Effector CD8-positive, alpha-beta T cell (primary cell): ENCODE measurements at places on chromosomes 5 and 9.

DNA sequence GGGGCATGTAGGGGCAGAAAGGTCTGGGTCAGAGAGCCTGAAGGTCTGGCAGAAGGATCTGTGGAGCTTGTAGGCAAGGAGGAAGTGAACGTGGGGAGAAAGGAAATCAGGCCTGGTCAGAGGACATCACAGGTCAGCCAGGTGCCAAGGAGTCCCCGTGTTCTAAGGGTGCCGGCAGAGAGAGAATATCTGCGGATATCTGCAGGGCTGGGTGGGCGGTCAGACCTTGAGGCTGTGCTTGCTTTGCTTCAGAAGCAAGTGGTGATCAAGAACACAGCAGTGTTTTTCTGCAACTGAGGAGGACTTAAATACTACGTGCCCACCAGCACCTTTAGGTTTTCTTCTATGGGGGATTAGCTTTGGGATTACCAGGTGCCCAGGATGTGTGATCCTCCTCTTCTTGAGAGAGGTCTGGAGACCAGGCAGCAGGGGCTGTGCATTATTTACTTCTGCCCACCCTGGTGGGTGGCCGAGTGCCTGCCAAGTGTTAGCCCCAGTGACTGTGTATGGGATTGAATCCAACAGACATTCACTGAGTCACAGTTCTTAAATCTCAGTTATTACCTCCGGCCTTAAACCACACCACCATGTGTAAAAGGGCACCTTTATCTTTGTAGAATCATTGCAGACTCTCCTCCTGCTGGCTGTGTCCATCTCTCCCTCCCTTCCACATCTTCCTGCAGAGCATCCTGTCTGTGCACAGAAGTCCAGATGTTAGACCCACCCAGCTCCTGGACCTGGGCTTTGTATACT is 12.5 kb upstream of the SHB start:
- no peak for DNase-seq

DNA sequence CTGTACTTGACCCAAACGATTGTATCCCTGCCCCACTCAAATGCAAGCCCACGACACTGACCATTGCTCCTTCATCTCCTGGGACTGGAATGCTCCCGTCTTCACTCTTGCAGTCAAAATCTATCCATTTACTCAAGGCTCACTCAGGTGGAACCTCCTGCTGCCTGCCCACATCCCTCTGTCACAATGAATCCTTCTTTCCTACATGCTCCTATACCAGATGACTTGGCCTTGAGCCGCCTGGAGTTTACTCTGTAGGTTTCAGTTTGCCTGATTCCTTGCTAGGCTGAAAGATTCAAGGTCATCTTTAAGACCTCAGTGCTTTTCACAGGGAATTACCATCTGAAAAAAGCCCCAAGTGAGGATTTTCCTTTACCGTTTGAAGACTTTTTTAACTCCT is 264.1 kb downstream of the GLIS3 start:
- DNase-seq, result no peak

DNA sequence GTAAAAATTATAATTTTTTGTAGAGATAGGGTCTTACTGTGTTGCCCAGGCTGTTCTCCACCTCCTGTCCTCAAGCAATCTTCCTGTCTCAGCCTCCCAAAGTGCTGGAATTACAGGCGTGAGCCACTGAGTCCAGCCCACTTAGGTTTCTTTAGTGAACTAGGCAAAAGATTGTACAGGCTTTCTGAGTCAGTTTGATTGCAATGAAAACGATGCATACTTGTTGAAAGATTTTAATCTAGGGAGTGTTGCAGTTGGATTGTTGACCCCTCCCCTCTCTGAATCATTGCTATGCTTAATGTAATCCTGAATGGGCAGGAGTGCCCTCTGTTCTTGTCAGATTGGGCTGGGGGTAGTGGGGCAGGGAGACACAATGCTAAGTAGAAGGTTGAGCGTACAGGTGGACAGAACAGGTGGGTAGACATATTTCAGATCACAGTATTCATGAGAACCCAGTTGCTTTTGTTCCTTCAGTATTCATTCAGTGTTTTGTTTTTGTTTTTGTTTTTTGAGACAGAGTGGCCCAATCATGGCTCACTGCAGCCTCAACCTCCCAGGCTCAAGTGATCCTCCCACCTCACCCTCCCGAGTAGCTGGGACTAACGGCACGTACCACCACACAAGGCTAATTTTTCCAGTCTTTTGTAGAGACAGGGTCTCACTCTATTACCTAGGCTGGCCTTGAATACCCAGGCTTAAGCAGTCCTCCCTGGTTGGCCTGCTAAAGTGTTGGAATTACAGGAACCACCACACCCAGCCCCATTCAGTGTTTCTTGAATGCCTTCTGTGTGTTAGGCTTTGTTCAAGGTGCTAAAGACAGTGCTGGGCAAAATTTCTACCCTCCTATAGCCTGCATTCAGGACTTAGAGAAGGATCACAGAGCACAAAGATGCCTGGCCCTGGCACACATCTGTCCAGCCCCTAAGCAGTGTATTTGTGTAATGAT is 70.1 kb downstream of the KIAA1958 start:
- no peak for DNase-seq

DNA sequence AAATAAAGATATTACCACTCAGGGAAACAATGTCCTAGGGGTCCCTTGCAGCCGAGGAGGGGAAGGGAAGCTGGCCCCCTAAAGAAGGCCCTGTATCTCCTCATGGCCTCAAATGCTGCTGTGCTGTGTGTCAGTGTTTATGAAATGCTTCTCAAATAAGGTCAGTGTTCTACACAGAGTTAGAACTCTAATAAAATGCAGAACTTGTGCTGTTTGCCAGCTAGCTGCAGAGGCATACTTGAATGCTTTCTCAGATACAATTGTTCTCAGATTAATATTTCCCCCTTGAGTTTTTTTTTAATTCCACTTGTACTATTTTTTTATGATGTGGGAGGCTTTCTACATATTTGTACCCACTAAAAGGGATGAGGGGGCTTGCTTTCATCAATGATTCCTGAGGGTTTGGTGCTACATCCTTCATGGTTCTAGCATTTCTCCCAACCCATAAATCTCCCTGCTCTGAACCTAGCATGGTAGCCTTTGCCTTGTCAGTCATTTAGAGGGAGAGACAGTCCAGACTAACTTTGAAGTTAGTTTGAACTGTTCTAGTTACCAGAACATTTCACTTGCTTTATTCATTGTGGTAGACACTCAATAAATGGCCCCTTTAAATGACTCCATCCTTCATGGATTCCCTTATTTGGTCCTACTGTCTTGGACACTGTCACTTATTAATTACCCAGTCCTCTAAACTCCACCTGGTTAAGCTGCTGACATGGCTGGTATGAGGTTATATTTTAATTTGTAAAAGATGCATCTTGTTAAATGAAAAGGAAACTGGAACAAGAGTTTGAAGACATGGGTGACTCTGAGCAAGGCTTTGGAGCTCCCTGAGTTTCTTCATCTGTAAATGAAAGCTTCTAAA is 12.6 kb downstream of the SLIT3 start:
- no peak for DNase-seq

GRCh38 chr5:116525674-116526073 is 48.9 kb downstream of the SEMA6A start:
- no peak for DNase-seq
